Inflammatory macrophage (primary cell): ENCODE measurements at places on chromosomes 5 and 9.

- DNase-seq: no peak
Observed at GRCh38 chr5:11734369-11734768, 169.9 kb downstream of the CTNND2 start.

DNA sequence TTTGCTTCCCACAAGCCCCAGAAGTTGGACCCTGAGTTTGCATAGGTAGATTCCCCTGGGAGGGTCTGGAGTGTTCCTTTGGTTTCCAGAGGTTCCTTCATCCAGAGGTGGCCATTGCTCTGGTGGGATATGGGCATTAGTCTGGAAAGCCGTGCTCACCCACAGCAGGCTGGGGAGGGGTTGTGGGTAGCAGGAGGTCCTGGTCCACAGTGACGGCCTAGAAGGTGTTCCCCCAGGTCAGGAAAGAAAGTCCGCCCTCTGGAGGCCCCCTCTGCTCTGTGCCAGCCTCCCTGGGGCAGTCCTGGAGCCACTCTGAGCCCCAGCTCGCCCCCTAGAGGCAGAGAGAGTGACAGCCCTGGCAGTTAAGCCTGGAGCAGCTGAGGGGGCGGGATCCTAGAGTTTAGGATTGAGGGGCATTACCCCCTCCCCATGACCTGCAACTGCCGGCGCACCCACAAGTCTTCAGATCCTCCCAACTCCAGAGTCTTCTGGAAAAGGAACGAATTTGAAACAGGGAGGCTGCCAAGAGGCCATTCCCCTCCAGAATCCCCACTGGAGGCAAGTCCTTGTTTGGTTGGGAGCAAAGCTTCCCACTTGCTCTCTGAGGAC is 36.8 kb downstream of the NDST1 start:
- DNase-seq: peak; percentile 71

DNA sequence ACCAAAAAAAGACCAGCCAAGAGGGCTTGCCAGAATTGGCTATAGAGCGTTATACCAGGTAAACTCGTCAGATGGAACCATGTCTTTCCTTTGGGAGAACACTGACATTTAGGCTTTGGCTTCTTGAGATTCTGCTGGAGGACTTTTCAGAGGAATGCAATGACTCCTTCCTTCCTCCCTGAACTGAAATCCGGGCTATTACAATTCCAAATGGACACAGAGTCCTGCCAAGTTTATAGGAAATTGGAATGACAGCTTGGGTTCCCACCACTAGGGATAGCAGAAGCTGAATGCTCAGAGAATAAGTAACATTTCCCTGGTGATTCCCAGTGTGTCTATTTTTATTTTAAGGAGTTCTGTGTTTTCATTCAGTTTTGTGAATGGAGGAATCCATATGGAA is 143.0 kb downstream of the FGF1 start:
- no peak for DNase-seq

DNA sequence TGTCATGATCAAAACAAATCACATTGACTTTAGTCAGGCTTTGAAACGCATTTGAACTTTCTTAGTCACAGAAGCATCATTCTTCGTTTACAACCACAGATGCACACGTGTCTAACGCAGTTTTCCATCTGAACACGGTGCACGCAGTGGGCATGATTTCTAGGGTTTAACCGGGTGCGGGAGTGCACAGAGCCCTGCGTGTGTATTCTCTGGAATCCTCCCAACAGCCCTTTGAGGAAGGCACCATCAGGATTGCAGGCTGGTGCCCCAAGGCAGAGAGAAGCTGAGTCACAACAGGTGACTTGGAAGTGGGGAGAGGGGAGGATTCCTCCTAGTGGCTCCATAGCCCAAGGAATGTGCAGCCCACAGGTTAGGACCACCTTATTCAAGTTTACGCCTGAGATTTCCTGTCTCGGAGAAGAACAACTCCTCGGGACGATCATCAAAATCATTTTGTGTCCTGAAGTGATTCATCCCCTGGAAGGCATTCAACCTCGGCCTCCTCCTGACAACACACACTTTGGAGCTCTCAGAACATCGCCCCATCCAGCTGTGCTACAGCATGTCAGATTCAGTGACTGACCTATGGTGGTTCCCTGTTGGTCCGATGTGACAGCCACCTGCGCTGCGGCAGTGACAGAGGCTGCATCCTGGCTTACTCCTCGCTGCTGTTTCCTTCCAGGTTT is 13.1 kb downstream of the ROPN1L start:
- DNase-seq: no peak

DNA sequence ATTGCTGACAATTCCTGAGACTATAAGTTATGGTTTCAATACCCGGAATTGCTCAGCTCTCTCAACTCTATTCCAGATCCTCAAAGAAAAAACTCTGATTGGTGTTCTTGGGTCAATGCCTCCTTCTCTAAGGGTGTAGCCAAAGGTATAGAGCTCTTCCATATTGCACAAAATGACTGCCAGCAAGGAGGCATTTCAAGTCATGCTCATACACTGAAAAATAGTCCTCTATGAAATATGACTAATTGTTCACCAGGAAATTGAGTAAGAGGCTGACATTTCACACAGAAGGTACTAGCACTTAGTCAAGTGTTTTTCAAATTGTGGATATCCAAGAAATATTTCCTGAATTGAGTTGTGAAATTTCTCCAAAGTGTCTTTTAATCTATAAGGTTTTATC is 111.1 kb upstream of the KLF9 start:
- DNase-seq: peak; percentile 90

- no peak for DNase-seq
Observed at GRCh38 chr5:43386960-43387362, 25.2 kb downstream of the CCL28 start.

DNA sequence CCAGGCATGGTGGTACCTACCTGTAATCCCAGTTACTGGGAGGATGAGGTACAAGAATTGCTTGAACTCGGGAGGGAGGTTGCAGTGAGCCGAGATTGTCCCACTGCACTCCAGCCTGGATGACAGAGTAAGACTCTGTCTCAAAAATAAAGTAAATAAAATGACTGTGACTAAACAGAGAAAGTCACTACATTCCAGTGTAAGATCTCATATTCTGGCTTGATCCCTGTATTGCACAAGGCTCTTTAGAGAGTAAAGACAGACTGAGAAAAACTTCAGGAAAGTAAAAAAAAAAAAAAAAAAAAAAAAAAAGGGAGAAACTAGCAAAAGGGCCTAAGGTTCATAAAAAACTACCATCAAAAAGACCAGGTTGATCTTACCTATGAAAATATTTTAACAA is 106.6 kb upstream of the PJA2 start:
- DNase-seq: no peak

DNA sequence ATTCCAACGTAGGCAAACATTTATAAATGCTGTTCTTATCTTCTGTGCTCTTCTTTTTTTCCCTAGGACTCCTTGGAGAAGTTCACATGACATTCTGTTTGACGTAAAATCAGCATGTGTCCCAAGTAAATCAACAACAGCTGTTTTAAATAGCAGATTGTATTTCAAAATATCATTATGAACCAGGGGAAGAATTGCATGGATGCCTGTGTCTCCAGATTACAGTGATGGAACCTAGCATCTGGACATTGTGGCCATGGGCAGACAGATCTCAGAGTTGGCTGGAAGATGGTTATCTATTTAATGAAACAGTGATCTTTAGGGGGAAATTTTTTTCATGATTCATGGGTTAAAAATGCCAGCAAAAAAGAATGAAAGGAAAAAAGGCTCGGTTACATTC is 222.0 kb downstream of the MAN2A1 start:
- no peak for DNase-seq

- DNase-seq: no peak
Observed at GRCh38 chr5:89437450-89438435, 554.8 kb upstream of the MEF2C start.

- peak; percentile 17 for DNase-seq
Observed at GRCh38 chr9:91954841-91955471, 4.9 kb upstream of the ROR2 start.

DNA sequence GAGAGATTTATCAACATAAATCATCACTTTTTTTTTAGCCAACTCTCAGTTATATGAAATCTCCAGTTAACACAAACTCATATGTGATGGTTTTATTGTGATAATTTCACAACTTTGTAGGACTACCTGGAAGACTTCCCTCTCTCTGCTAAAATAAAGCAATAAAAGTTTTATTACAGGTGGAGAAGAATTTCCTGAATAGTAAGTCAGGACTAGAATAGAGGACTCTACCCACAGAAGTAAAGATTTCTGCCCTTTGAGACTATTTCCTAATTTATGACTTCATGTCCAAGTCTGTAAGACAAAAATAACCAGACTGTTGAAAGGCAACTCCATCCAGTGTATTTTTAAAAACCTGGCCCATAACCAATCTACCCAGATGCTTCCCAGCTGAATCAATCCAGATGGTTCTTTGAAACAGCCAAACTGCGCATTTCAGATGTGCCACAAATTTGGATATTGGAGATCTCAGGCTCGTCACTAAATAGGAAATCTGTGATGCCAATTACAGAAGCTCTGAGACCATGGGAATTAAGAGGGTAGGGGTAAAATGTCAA is 234.0 kb upstream of the NMUR2 start:
- no peak for DNase-seq
